ENCODE measurements at places on chromosomes 6 and 20. TPM values are rescaled to one million over a fixed set of nuclear protein-coding genes. Genes with fewer than 3 reads are reported as not detected.
A peak's percentile ranks its signal among the peaks of the same experiment; 100 is the strongest.

Gene GSS
- 84.4 TPM for total RNA-seq

DNA sequence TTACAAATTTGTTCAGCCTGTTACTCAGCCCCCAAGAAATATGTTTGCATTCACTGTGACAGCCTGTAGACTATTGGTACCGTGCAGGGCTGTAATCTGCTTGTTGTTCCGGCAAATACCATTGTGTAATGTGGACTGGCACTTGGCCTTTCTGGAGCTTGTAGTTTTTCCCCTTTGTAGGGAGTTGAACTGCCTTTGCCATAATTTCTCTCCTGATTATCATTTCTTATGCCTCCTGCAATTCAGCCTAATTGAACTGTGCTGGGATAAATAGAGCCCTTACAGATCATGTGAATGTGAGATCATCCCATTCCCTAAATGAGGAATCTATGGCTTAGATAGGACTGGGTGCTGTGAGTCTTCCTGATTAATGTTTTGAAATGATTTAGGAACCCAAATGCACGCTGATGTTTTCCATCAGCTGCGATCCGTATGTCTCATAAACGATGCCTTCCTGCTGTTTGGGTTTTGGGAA lies 185.1 kb downstream of the JARID2 start:
- DNase-seq = no peak
- H3K27ac ChIP-seq = no peak overlapping the region
- H3K27me3 ChIP-seq = no peaks in the 10 kb centered on the region
- H3K4me1 ChIP-seq = peaks cover 12% of the 10 kb centered on the region

Gene FILIP1
- total RNA-seq = 2.1 TPM

Gene STX11
- 8.0 TPM for total RNA-seq

Gene MTRF1L
- 14.3 TPM for total RNA-seq

Gene KIF6
- total RNA-seq = 0.09 TPM

Gene ADGB
- total RNA-seq = not detected

- no peak overlapping the region for H3K4me3 ChIP-seq
- no peaks in the 10 kb centered on the region for H3K36me3 ChIP-seq
- H3K27ac ChIP-seq = peak overlapping the region; percentile 76
- H3K4me1 ChIP-seq = peaks cover 42% of the 10 kb centered on the region
Measured at GRCh38 chr6:41713650-41714291, 21.6 kb downstream of the TFEB start.

- H3K27ac ChIP-seq = no peak overlapping the region
- H3K27me3 ChIP-seq = no peaks in the 10 kb centered on the region
- no peak overlapping the region for H3K4me3 ChIP-seq
- DNase-seq = no peak
Measured at GRCh38 chr6:137365707-137366437, 128.3 kb downstream of the OLIG3 start.

Gene SIRPD
- not detected for total RNA-seq

DNA sequence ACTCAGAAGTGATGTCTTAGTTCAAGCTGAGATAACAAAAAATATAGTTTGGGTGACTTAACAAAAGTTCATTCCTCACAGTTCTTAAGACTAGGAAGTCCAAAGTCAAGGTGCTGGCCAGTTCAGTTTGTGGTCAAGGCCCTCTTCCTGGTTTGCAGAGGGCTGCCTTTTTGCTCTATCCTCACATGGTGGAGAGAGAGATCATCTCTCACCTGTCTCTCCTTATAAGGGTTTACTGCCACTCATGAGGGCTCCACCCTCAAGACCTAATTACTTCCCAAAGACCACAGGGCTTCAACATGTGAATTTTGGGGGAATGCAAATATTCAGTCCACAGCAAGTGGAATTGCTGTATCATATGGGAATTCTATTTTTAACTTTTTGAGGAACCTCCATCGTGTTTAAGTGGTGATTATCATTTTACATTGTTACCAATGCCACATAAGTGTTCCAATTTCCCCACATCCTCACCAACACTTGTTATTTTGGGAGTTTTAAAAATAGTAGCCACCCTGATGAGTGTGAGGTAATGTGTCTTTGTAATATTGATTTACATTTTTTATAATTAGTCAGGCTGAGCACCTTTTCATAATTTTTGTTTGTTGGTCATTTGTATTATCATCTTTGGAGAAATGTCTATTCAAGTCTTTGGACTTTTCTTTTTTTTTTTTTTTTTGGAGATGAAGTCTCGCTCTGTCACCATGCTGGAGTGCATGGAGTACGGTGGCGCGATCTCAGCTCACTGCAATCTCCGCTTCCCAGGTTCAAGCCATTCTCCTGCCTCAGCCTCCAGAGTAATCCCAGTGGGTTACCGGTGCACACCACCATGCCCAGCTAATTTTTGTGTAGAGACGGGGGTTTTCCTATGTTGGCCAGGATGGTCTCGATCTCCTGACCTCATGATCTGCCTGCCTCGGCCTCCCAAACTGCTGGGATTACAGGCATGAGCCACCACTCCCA lies 112.2 kb downstream of the SESN1 start:
- no peak overlapping the region for H3K4me3 ChIP-seq
- no peak overlapping the region for H3K27ac ChIP-seq
- H3K27me3 ChIP-seq = no peaks in the 10 kb centered on the region
- no peaks in the 10 kb centered on the region for H3K4me1 ChIP-seq
- DNase-seq = no peak
- no peaks in the 10 kb centered on the region for H3K36me3 ChIP-seq

- H3K27me3 ChIP-seq = peaks cover 58% of the 10 kb centered on the region
- H3K4me3 ChIP-seq = no peak overlapping the region
- H3K4me1 ChIP-seq = peaks cover 9% of the 10 kb centered on the region
- no peaks in the 10 kb centered on the region for H3K36me3 ChIP-seq
Measured at GRCh38 chr6:98832284-98833056, 1.9 kb upstream of the POU3F2 start.

DNA sequence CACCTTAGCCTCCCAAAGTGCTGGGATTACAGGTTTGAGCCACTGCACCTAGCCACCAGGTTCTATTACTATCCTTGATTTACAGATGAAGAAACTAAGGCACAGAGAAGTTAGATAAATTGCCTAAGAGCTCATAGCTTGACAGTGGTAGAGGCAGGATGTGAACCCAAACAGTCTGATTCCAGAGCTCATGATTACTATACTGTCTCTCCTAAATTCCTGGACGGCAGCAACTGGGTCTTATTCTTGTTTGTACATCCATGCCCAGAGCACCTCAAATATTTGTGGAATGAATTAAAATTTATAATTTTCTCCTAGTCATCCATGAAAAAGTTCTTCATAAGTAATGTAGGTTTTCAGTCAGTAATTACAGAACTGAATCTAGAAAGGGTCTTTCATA lies 15.1 kb downstream of the PDSS2 start:
- no peak overlapping the region for H3K4me3 ChIP-seq
- no peak for DNase-seq
